ENCODE measurements at places on chromosomes 4 and X.
A peak's percentile ranks its signal among the peaks of the same experiment; 100 is the strongest.

DNA sequence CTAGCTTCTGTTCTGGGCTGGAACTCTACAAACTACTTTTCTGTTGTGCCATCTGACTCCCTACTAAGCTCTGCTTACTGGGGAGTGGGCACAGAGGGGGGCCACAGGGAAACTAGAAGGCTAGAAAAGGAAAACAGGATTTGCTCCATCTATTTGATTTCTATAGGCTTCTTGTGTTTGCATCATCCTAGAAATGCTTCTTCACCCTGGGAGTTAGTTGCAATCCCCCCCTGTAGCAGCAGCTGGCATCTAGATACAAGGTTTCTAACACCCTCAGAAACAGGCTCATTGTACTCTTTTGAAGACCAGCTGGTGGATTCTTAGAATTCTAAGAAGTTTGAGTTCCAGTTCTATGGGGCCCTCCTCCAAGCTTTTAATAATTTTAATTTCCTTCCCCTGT, 213.4 kb downstream of the TMA16 start:
- no peak for DNase-seq

DNA sequence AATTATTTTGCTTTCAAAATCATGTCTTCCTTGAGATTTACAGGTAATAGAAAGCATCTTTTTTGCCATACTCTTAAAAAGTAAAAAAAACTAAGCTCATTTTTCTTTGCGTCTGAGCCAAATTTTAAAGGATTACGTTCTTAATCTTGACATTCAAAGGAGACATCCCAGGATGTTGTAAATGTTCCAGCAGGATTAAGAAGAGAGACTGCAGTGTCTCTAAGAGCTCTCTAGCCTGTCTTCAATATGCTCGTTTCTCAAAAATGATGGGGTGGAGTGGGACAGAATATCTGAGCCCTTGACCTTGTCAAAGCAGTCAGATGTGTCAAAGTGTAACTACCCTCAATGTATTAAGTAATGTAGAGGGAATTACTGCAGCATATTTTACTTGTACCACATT, 363.3 kb downstream of the PCDH7 start:
- DNase-seq: no peak

DNA sequence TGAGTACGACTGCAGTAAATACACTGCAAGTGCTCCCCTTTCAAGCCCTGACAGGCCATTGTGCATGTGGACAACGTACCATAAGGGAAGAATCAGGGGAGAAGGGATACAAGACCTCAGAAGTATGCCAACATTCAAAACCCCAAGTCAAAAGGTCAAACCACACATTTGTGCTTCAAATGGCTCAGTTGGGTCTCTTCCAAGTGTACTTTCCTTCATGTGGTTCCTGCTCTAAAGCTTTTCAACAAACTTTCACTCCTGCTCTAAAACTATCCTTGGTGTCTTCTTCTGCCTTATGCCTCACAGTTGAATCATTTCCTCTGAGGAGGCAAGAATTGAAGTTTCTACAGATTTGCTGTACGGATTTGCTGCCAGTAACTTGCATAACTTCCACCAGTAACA, 305.7 kb upstream of the SLIT2 start:
- no peak for DNase-seq

GRCh38 chr4:148044089-148044911, 312.4 kb downstream of the ARHGAP10 start:
- DNase-seq: peak; percentile 9

Data from C1 segment of cervical spinal cord (tissue), 14 donors.